ENCODE measurements at places on chromosomes 5 and 9. TPM values are rescaled to one million over a fixed set of nuclear protein-coding genes. Genes with fewer than 3 reads are reported as not detected.

GRCh38 chr5:94021246-94021645, 279.8 kb upstream of the POU5F2 start:
- DNase-seq: no peak

The TAF11L7 gene
- total RNA-seq: not detected

GRCh38 chr5:130601-131131, 38.7 kb downstream of the PLEKHG4B start:
- no peak for DNase-seq

DNA sequence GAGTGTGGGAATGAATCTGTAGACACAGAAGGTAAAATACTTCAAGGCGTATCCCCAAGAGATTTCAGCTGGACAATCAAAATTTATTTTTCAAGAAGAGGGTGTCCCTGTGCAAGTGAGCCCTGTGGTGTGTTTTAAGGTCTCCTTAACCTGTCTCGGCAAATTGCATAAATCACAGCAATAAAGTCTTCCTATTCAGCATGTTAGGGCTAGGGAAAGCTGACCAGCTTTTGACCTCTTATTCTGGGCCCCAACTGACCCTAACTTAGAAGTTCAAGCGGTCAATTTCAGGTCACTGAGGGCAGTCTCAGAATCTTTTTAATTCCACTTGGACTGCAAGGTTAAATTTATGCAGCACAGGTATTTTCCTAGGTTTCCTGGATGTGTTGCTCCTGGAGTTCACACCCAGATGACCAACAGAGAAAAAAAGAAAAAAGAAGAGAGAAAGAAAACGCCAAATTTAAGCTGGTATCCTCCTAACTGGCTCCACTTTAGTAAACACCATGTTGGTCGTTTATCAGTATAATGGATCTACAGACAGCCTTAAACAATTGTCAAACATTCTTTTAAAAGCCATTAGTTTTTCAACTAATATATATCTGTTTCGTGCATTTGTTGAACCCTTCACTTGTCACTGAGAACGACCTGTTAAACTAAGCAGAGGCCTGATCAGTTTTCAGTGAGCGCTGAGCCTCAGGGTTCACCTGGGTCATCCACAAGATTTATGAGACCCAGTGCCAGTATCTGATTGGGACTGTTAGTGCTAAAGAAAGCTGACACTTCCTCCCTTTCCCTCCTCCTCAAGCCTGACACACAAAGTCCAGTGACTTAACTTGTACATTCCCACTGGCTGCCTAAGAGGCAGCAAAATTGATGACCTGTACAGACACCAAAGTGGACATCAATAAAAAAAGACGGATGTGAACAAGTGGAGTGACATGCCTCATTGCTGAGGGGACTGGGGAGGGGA, 546.1 kb downstream of the NR2F1-AS1 start:
- no peak for DNase-seq

The KCNMB1 gene
- total RNA-seq: not detected

The DOCK8 gene
- 113 TPM for total RNA-seq

GRCh38 chr5:54021431-54022164, 288.8 kb downstream of the ARL15 start:
- peak; percentile 12 for DNase-seq
